ENCODE measurements at places on chromosomes 6 and 20.
A peak's percentile ranks its signal among the peaks of the same experiment; 100 is the strongest.

DNA sequence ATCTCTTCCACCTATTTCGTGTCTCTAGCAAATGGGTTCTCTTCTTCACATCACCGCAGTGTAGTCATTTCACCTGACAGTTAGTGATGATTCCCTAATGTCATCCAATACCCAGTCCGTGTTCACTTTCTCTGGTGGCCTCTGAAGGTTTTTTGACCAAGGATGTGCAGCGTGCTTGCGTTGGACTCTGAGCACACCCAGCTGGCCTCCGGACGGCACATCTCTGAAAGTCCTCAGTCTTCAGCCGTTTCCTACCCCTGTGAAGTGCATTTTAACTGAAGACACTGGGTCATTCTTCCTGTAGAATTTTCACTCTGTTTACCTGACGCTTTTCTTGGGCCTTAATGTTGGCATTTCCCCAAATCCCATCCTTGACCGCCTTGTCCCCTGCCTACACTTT is 98.7 kb downstream of the ERMARD start:
- no peak for DNase-seq

DNA sequence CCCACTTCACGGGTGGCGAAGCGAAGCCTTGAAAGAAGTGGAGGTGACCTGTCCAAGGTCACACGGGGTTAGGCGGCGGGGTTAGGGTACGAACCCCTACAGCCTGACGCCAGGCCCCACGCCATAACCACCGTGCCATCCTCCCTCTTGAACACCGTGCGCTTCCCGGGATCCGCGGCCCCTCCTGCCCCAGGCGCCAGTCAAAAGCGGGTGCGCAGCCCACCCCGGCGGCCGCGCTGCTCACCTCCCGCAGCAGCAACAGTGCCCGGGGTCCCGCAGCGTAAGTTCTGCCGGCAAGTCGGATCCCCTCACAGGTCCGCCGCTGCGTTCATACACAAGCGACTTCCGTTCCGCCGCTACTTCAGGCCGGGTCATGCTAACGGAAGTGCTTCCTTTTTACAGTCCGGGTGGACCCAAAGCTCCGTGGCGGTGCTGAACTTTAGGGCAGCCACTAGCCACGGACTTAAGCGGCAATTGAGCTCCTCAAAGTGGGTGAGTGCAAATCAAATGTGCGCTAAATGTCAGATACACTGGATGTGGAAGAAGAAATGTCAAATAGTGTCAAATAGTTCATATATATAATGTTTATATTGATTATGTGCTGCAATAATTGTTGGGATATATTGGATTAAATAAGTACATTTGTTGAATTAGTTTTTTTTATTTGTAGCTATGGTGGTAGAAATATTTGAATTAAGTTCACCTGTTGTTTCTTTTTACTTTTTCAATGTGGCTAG is at the start of gene CDK5RAP1:
Gene CDK5RAP1, minus strand, starts transcription at position 336 of the 737 bp plus-strand sequence. CDS start 4,455 bp downstream, outside the sequence.
- peak; percentile 90 for DNase-seq

GRCh38 chr6:40077315-40077714 is 143.1 kb upstream of the MOCS1 start:
- DNase-seq: no peak

DNA sequence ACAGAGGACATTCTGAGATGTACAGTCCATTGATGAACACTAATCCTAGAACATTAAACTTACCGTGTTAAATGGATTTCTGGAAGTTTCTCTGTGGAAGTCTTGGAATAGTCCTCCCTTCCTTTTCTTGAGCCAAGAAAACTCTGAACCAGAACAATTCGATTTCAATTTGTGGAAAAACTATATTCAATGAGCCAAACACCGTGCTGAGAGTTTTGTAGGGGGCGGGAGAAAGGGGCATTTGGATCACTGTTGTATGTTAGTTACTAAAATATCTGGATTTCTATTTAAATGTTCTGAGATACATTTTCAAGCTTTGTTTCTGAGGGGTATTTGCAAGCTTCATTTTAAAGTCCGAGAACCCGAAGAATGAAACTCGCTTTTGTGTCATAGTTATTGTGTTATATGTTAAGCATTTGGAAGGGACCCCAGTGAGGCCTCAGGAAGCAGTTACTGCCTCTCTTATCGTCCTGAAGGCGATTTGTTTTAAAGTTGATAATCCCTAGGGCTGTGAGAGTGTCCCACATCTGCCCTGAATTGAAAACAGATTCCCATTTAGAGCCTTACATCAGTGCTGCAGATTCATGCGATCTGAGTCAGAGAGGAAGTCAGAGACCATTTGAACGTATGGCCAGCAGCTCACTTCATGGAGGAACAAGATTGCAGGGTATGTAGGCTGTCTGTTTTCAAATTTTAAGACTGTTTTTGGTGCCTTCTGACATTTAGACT is 70.8 kb upstream of the SASH1 start:
- DNase-seq: no peak

DNA sequence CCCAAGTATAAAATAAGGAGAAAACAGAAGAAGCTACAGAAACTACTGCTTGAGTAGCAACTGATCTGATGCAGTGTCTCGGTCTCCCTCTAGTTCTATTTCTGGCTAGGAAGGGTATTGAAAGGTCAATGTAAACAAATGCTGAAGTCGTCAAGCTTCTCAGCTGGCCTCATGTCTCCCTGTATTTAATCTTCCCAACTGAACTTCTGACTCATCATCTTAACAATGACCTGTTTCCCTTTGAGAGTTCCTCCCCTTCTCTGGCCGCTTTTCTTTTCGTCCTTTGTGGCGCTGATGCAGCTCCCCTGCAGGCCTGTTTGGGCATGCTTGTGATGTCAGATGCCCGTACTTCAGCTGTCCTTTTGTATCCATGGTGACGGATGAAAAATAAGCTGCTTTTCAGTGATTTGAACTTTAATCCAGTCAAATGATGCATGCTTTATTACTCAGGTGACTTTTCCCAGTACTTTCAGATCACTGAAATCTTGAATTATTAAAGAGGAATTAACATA is 7.8 kb upstream of the LCA5 start:
- DNase-seq: no peak

DNA sequence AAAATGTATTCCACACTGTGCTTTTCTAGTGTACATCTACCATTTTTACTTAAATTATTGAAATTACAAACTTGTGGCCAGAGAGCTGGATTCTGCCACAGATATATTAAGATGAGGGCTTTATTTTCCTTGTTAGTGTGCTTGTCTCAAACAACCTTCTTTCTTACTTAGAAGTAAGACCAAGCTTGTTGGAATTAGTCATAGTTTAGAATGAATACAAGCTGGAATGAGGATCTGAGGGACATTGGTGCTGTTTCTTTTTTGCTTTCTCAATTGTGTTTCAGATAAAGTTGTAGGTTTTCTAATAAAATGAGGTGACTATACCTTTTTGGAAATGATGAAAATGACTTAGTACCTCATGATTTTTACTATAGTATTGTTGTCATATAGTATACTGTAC is 40.3 kb downstream of the UBR2 start:
- DNase-seq: no peak

DNA sequence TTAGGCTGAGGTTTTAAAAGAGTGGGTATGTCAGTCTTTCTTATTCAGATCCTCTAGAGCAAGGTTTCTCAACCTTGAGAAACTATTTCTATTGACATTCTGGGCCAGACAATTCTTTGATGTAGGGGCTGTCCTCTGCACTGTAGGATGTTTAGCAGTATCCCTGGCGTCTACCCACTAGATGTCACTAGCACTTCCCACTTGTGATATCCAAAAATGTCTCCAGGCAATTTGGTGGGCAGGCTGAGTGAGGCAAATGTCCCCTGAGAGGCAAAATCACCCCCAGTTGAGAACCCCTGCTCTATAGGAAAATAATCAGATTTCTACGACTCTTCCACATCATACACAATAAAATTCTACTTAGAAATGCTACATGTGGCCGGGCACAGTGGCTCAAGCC is 7.7 kb upstream of the ZKSCAN8 start:
- no peak for DNase-seq

GRCh38 chr6:32223258-32224235 is at the start of gene NOTCH4:
Gene NOTCH4 (minus strand): TSS chr6:32224067. CDS start chr6:32223928, 139 bp downstream.
- DNase-seq: no peak

GRCh38 chr6:117195728-117196127 is 69.6 kb upstream of the VGLL2 start:
- DNase-seq: no peak

DNA sequence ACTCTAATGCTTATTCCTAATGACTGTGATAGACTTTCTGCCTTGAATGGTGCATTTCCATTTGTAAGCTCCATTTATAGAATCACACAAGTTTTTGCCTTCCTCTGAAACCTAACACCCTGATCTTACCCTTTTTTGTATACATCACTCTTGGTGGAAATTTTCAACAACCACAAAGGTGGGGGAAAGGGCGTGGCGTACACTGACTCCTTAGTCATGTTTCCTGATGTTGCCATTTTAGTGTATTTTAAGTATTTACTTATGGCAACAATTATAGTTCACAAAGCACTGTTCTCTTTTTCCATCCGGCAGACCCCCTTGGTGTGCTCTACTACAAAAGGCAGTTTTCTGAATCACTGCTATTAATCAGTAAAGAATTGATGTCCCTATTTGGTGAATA is 92.0 kb downstream of the ATXN1 start:
- DNase-seq: no peak

- DNase-seq: no peak
Measured at GRCh38 chr20:46129955-46130481, 11.9 kb downstream of the CD40 start.

- no peak for DNase-seq
Measured at GRCh38 chr6:113361014-113361645, 496.0 kb upstream of the MARCKS start.

DNA sequence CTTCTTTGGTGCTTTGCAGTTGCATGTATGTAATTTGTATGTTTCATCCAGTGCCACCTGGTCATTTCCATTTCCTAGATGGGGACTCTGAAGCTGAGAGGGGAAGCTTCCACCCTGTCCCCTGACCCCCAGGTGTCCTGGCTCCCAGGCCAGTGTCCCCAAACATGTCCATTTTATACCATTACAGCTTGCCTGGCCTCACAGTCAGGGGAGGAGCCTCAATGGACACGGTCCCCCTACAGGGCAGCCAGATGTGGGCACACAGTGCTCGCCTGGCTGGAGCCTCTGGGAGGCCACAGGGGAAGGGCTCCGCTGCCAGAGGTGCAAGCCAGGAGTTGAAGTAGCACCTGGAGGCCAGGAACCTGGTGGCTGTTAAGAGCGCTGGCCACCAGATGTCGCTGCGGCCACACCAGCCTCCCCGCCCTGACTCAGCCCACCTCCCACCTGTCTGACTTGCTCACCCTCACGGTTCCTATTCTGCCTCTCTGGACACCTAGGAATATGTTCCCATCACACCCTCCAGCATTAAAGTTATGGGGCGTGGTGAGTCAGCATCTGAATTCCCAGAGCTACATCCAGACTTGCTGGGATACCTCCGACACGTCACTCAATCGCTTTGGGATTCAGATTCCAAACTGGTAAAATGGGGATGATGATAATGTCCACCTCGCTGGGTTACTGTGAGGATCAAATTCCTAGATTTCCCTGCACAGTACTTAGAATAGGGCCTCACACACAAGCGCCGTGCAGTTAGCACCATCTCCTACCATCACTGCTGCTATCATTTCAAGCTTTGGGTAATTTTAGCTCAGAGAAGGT is 107.4 kb downstream of the SULF2 start:
- no peak for DNase-seq

DNA sequence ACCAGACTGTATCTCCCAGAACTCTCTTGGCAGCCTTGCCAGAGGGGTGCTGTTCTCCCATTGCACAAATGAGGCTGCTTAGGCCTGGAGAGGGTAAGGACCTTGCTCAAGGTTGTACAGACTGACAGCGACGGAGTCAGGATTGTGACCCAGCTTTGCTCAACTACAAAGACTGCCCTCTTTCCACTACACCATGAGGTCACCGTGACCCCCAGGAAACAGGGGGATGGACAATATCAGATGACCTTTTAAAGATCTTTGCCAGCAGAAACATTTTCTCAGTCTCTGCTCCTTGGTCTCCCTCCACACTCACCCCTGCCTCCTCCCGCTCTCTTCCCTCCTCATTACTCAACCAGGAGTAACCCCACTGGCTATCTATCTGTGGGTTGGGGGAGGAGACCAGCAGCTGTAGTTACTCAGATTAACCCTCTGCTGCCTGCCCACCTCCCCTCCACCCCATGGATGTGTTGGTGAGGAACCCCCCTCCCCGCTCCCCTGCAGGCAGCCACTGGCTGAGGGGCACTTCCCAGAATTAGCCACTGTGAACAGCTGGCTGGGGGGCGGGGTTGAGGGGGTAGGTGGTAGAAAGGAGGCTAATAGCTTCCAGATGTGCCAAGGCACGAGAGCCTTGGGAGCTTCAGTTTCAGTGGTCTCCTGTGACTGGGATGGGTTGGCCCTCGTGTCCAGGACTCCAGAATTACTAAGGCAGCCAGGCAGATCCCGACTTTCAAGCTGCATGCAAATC is 26.9 kb upstream of the MRPS18A start:
- no peak for DNase-seq

DNA sequence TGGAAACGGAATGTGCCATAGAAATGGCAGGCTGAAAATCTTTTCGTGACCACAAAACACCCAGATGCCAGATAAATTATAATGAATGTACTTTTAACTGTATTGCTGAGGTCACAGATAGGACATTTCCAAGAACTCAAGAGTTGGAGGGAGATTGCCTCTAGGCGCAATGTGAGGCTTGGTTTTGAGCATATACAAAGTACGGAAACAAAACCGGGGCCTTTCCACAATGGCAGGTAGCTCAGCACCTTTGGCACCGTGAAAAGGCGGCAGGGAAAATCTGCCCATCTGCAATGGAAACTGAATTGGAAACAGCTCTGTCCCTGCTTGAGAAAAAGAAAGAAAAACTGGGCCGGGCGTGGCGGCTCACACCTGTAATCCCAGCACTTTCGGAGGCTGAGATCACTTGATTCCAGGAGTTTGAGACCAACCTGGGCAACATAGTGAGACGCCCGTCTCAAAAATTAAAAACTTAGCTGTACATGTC is 10.5 kb upstream of the C20orf144 start:
- DNase-seq: no peak

- no peak for DNase-seq
Measured at GRCh38 chr6:18039481-18039880, 52.0 kb upstream of the KIF13A start.

DNA sequence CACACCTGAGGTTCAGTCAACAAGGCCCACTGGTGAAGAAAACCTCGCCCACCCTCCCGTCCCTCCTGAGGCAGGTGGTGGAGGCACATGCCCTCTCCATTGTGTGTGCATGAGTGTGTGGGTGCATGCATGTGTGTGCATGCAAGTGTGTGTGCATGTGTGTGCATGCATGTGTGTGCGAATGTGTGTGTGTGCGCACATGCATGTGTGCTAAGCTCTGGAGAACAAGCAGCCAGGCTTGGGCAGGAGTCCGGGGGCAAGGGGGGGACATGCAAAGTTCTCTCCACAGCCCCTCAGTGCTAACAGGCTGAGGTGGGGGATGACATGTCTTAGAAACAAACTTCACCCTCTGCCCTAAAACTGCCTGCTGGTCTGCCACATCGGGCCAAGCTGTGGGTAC is 3.1 kb upstream of the HSPA12B start:
- DNase-seq: no peak
